Stimulated activated naive B cell treated with anti-CD40 and anti-IgM and Interleukin-4, amounts not matched to agents 10 μg/mL and 1 μg/mL and 100 μg/mL, for 72 hours (primary cell): ENCODE measurements at places on chromosomes 2 and 18.

DNA sequence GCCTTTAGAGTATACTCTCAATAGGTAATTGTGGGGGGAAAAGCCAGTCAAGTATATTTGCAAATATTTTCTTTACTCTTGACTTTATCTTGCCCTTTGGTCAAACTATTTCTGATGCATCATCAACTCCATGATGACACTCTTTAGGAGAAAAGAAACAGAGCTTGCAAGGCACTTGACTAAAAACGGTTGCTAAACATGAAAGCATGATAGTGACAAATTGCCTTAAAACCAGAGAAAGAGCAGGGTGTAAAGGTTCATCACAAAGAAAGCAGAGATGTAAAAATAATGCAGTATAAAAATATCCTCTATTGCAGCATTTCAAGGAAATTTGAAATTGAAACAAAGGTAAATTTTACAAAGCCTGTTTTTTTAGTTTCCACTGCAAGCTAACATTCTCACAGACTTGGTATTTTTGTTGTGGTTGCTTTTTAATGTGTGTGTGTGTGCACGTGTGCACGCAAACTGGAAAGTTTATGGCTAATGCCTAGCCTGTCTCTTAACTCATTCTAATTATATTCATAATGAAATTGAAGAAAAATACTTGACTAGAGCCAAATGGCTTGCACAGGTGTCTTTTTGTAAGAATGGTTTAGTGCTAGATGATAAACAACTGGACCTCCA is 503.6 kb downstream of the ARHGAP15 start:
- no peak for DNase-seq

DNA sequence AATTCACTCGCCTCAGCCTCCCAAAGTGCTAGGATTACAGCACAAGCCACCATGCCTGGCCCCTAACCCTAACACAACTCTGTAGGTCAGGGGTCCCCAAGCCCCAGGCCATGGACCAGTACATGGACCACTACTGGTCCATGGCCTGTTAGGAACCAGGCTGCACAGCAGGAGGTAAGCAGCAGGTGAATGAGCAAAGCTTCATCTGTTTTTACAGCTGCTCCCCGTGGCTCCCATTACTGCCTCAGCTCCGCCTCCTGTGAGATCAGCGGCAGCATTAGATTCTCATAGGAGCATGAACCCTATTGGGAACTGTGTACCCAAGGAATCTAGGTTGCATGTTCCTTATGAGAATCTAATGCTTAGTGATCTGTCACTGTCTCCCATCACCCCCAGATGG is 201.7 kb downstream of the NRP2 start:
- DNase-seq, result no peak

DNA sequence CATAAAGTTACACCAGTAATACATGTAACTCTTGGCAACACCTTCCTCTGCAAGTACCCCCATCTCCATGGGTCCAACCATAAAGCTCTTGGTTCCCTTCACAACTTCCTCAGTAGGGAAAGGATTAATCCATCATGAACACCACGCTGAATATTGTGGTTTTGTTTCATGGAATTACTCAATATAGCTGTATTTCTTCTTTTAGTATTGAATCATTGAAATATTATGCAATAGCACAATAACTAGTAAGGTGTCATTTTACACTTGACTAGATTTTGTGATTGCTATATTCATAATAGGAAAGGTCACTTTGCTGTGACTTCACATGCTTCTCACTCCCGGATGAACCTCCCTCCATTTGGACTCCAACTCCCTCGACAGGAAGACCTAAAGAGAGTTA is 29.7 kb upstream of the PID1 start:
- no peak for DNase-seq

DNA sequence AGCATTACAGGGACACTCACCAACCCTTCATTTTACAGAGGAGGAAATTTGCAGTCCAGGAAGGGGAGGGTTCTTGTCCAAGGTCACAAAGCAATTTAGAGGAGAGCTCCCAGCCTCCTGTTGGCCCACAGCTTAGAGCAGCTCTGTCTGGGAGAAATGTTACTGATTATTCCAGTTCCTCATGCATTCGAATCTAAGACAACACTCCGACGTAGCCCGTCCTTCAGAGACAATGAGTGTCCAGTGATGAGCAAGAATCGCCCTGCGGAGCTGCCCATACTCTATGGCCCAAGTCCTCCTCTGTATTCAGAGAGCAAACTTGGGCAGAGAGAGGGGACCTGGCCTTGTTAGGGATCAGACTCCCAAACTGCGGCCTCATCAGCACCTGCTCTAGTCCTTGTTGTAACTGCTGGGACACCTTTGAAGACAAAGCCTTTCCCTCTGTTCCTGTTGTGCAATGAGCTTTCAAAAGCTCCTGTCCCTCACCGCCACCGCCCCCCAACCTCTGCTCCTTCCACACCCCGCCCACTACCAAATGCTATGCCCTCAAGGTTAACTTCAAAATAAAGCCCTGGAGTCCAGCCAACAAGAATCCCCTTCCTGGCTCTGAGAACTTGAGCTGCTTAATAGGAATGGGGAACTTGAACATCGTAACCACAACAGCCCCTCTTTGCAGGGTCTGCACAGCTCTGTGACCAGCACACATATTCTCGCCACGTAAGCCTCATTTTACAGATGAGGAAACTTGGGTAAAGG is 234.8 kb upstream of the SMAD2 start:
- DNase-seq, result no peak

GRCh38 chr2:15689654-15690053 is 98.0 kb downstream of the DDX1 start:
- no peak for DNase-seq

DNA sequence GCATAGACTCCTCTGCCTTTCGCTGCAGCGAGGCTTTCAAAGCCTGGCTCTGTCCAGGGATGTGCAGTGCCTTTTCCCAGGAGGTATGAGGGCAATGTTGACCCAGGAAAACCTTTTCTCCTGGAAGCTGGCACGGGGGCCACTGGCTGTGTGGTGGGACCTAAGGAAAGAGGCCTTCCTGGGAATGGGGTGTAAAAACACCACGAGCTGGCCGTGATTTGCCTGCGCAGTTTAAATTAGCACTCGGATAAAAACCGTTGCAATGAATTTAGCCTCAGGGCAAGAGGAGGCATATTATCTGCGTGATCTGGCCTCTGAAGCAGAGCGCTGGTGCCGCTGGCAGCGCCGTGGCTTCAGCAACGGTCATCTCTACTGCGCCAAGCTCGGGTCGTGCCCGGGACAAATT is 3.0 kb downstream of the OSR1 start:
- DNase-seq, result no peak

- DNase-seq, result no peak
These were observed 31.7 kb downstream of the LPIN2 start for GRCh38 chr18:2981212-2981728.

DNA sequence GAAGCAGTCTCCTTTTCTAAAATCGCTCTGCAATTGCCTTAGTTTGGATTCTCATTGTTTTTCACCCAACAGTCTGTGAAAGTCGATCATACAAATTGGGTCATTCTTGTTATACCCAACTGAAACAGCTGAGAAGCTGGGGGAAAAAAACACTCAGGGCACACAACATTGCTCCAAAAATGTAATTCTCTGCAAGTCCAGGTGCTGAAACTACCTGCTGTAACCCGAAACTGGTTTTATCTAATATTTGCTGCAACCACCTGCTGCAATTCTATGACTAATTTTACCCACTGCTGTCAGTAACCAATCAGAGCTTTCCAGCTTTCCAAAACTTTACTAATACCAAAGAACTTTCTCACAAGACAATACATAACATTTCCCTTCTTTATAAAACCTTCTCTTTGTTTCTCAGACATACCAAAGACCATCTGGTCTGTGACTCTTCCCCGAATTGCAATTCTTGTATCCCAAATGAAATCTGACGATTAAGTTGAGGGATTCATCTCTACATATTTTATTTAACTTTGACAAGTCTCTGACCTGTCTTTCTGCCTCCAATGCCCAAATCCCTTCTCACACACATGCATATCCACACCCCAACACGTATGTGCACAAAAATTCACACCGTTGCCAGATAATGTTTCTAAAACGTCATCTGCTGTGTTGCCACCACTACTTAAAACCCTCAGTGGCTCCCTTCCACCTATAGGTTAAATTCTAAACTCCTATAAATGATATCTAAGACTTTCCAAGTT is 198.3 kb downstream of the PIEZO2 start:
- no peak for DNase-seq

- no peak for DNase-seq
These were observed 181.2 kb upstream of the REV1 start for GRCh38 chr2:99670768-99671734.
